ENCODE measurements at places on chromosomes 5 and 9.

DNA sequence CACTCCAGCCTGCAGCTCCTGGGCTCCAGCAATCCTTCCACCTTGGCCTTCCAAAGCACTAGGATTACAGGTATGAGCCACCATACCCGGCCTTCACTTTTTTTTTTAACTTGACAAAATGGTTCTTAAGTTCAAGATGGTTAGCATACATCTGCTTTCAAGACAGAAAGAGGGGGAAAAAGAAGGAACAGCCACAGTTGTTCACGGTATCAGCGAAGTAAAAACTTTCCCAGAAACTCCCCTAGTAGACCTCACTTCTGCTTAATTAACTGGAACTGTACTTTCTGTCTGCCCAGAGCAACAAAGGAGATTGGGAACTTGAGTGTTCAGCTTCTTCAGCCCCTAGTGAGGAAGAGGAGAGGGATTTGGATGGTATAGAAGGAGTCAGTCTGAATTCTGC lies 116.7 kb downstream of the UGCG start:
- ATAC-seq, result no peak

- no peak for ATAC-seq
Observed at GRCh38 chr9:126275386-126276001, 51.1 kb upstream of the MVB12B start.

DNA sequence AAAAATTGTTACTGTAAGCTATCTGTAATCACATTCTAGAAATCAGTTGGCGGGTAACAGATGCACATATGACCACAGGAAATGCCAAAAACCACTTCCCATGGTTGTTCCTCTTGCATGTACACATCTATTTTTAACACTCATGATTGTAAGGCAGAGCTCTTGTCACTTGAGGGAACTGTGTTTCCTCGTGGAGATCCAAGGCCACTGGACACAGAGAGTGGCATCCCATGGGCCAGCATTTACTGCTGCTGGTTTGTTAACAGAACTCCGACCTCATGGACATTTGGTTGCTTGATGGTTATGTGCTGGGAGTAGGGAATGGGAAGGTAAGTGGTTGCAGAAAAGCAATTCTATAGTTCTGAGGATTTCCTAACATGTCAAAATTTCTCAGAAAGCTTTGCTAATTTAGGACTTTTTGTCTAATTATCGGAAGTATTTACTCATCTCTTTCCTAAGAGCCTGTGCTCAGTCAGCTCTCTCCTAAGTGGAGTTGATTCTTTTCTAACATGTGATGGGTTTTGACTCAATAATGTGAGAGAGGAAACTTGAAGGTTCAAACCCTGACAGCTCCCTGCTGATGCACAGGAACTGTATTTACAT lies 202.0 kb upstream of the NR3C1 start:
- peak; percentile 19 for ATAC-seq

DNA sequence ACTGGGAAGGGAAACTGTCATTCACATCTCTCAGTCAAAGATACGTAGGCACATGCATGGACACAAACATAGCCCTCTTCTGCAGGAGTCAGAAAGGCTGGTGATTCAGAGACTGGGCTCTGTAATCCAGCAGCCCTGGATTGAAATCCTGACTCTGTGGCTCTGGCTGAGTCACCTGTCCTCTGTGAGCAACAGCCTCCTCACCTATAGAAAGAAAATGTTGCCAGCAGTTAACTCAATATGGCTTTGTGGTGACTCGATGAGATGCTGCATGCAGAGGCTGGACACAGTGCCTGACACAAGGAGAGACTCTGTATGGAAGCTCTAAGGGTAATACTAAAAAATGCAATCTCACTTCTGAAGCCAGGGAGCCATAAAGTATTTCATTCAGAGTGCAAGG lies 23.9 kb upstream of the CDKN2AIPNL start:
- ATAC-seq, result no peak

DNA sequence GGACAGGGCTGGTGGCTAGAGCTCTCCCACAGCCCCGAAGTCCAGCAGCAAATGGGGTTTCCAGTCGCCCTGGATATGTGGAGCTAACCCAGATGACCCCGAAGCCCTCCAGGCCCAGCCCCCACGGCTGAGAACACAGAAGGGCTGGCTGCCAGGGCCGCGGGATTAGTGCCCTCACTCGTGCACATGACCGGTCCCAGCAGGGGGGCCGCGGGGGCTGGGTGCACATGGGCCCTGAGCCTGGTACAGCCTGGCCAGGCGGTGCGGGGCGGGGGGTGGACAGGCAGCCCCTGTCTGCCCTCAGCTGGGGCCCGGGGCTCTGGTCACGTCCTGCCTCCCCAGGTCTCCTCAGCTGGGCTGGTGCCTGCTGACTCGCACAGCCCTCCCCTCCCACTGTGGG lies 5.9 kb downstream of the SSNA1 start:
- no peak for ATAC-seq

DNA sequence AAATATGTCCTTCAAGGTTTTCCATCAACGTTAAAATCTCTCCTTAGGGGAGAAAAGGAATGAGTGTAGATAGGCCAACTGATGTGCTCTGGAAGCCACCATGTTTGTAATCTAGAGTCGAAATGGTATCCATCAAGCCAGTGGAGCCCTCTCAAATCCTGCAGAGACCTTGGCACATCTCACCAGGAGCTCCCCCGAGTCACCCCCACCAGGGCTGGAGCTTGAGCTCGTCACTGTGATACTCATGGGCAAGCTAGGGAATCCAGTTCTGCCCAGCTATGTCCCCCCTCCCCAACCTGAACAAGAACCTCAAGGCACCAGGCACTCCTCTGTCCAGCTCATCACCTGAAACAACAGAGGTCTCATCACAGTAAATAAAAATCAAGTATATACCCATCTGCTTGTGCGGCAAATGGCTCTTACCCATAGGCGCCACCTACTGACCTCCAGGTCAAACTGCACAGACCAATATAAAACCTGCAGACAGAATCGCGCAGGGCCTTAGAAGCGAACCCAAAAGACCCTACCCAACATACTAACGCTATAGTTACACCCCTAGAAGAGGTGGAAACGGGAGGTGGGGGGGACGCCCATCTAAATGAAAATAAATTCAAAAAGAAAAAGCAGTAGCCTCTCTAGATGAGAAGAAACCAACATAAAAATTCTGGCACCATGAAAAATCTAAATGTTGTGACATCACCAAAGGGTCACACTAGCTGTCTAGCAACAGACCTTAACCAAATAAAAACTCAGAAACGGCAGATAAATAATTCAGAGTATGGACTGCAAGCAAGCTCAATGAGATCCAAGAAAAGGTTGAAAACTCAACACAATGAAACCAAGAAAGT lies 75.0 kb downstream of the TTC39B start:
- ATAC-seq, result no peak

DNA sequence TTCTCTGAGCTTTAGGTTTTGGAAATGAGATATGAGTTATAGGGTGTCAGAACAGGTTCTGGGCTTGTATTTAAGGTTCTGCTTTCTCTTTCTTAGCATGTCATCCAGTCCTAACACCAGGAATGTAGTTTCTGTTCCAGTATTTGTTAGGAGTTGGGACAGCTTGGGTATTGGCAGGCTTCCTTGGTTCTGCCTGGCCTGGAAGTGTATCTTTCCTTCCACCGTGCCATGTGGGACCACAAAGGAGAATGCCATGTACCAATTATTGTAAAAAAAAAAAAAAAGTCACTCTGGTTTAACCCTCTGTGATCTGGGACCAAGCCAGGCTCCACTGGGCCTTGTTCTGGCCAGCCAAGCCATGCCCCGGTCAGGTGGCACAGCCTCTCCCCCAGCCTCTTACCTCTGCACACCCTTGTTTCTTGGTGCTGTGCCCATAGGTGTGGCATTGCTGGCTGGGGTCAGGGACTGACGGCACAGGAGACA lies 47.8 kb downstream of the ARHGAP26 start:
- peak; percentile 47 for ATAC-seq

DNA sequence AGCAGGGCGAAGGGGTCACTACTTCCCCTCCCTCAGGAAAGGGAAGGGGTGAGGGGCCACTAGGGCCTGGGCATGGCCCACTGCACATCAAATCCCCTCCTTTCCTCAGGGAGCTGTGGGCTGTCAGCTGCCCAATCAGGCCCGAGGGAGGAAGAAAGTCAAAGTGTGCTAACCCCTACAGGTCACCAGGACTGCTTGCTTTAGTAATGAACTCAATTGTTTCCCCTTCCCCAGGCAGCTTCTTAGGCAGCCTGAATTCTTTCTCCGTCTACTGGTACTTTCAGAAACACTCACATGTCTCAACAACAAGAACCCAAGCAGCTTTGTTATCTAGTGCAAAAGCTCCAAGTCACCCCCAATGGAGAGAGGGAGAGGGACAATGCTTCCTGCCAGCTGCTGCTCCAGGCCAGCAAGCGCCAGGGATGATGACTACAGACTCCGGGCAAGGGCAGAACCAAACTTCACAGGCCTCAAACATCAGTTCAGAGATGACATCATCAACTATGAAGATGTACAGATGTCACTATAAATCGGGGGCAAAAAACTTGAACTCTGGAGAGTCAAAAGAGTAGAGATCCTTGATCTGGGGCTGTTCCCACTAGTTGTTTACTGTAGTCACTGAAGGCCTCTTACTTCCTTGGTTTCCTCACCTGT lies 100.7 kb downstream of the SLIT3 start:
- ATAC-seq, result no peak

DNA sequence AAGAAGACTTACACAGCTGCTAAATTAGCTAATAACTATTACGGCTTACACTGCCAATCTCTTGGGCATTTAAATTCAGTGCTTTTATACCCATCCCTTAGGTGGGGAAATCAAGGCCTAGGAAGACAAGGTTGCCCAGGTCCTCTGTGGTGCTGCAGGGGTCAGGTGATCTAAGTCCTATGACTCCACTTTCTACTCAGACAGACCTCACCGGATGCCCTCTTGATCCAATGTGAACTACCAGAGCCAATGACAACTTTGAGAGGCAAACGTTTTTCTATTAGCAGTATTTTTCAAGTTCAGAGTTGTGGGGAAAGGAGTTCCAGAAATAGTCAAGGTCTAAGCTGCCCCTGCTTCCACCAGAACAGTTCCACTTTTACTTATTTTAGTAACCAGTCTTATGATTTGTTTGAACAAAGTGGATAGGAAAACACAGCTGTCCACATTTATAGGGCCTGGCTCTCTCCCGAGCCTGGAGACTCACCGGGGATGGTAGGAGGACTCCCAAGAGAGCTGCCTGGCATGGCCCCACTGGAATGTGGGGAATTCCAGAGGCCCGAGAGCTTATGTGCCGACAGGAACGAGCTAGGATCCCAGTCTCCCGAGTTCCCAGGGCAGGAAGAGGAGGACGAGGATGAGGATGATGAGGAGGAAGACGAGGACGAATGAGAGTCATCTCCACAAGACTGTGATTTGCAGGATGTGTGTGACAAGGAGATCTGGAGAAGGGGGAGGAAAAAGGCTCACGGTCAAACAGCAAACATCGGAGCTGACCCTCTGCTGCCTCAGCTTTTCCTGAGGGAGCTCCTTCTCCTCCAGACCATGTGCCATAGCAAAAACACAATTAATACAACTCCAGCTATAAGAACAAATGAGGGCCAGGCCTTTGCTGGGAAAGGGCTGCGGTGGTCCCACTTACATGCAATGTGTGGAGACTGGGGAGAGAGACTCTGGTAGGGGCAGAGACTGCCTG lies 16.7 kb downstream of the FAM193B start:
- peak; percentile 81 for ATAC-seq

- ATAC-seq, result no peak
Observed at GRCh38 chr9:18910916-18911315, 122.1 kb downstream of the SAXO1 start.

DNA sequence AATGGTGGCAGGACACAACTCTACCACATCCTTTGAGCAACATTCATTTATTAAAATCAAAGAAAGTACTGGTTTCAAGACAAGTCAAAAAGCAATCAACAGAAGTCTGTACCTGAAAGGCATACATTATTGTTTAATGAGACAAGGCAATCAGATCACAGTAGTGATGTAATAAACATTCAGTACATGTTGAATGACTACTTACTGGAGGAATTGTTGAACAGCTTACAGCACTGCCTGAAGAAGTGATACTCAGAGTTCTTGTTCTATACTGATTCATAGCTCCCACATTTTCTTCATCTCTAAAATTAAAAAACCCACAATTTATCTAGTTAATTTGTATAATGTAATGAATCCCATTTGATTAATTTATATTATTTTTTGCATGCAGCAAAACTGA lies 18.2 kb downstream of the RIOK2 start:
- ATAC-seq, result no peak

- ATAC-seq, result no peak
Observed at GRCh38 chr9:127925959-127926905, 4.3 kb downstream of the PIP5KL1 start.

GRCh38 chr5:71699233-71699632 lies 19.8 kb upstream of the CARTPT start:
- ATAC-seq, result no peak

DNA sequence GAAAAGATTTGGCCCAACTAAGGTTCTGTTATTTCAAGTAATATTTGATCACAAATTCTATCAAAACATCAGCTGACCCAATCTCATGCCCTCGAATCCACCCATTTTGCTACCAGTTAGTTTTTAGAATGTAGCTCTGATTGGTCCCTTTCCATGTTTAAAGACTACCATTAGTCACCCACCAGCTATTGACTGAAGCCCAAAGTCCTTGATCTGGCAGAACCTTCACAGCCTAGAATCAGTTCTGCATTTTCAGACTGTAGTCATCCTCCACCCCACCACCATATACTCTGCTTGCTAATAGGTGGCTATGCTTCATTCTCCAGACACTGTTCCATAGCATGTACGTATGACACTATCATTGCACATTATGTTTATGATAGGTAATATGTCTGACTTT lies 182.2 kb upstream of the TARS1 start:
- no peak for ATAC-seq

GRCh38 chr5:21776466-21776865 lies 1076.7 kb downstream of the CDH12 start:
- no peak for ATAC-seq

- no peak for ATAC-seq
Observed at GRCh38 chr5:75262271-75262670, 25.6 kb upstream of the ANKRD31 start.

- no peak for ATAC-seq
Observed at GRCh38 chr5:160692271-160692670, 159.7 kb downstream of the ATP10B start.

GRCh38 chr5:150000990-150001659 lies 586 bp downstream of the HMGXB3 start:
- peak; percentile 46 for ATAC-seq

GRCh38 chr5:145157841-145158240 lies 677.3 kb downstream of the PRELID2 start:
- ATAC-seq, result no peak

- peak; percentile 85 for ATAC-seq
Observed at GRCh38 chr9:90914868-90915483, 113.4 kb downstream of the SYK start.
